Left ventricle myocardium inferior (tissue), 1 donor: ENCODE measurements at places on chromosomes 7 and 10. TPM values are rescaled to one million over a fixed set of nuclear protein-coding genes. Genes with fewer than 3 reads are reported as not detected.

DNA sequence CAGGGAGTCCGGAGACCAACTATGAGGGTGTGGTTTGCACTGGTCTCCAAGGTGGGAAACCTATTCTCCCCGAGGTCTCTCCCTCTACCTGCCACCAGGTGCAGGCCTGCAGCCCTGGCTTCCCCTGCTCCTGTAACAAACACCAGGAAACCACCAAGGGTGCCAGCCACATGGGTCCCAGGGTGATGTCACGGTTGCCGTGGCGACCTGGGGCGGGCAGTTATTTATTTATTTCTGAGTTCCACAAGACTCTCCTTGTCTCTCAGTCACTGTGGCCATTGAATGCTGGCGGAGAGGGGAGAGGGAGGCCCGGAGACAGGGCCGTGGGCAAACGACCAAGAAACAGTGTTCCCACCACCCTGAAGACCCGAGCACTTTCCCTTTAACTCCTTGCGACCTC lies 27.0 kb downstream of the MMD2 start:
- DNase-seq = no peak

- DNase-seq = no peak
Measured at GRCh38 chr10:23818484-23818883, 379.6 kb downstream of the OTUD1 start.

EIF3B gene
- total RNA-seq = 68.9 TPM

MYL10 gene
- total RNA-seq = not detected

- DNase-seq = no peak
Measured at GRCh38 chr7:125848157-125848556, 918.5 kb upstream of the POT1 start.

DNA sequence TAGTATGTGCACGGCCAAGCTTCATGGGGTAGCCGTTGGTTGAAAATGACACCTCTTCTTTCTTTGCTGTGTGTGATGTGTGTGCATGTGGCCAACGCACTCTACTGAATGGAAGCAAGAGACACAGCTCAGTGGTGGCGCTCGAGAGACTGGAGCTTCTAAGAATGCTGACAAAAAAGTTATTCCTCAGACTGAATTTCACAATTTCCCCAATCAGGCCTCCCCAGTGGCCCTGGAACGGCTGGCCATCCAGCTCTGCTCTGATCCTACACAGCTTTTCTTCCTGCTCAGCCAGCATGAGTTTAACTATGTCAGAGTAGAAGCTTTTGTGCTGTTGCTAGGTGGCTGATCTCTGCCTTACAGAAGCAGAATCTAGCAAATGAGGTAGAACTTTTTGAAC lies 186.7 kb upstream of the PLXDC2 start:
- DNase-seq = peak; percentile 72

OR9A2 gene
- total RNA-seq = not detected

GRCh38 chr7:135842446-135843179 lies 94.0 kb upstream of the FAM180A start:
- DNase-seq = no peak

- no peak for DNase-seq
Measured at GRCh38 chr7:129163875-129164544, 19.5 kb downstream of the TSPAN33 start.

CCDC186 gene
- total RNA-seq = 18.8 TPM

DNA sequence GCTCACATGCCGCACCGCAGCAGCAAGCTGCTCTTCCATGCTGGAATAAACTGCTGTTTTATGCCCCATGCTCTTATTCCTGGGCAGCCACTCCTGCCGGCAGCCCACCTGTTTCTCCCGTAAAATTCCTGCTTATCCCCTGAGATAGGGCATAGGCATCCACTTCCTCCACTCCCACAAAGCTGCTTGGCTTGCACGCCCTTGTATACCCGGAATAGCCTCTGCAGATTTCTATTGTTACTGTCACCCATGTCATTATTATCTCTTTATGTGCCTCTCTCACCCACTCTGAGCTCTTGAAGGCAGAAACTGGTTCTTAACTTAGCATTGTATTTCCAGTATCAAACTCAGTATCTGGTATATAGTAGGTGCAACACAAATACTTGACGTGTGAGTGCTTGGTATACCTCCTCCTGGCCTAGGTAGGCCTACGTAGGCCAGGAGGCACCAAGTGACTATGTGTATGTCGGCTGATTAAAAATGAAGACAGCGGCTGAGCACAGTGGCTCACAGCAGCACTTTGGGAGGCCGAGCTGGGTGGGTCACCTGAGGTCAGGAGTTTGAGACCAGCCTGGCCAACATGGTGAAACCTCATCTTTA lies 193.4 kb downstream of the CCDC3 start:
- no peak for DNase-seq

DNA sequence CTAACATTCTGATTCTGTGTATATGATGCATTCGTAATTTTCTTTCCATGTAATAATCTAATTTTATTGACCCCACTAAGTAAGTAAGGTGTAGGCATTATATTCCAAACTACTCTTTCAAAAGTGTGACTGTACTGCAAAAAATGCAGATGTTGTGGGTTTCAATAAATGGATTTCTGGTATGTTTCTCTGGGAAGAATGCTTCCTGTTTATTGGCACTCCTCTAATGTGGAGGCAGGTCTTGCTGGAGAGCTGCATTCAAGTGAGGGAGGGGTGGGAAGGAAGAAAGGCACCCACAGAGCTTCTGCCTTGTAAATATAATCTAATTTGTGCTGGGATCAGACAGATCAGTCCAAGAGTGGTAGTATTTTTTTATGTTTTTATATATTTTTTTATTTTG lies 23.9 kb downstream of the ST7 start:
- DNase-seq = no peak

DNA sequence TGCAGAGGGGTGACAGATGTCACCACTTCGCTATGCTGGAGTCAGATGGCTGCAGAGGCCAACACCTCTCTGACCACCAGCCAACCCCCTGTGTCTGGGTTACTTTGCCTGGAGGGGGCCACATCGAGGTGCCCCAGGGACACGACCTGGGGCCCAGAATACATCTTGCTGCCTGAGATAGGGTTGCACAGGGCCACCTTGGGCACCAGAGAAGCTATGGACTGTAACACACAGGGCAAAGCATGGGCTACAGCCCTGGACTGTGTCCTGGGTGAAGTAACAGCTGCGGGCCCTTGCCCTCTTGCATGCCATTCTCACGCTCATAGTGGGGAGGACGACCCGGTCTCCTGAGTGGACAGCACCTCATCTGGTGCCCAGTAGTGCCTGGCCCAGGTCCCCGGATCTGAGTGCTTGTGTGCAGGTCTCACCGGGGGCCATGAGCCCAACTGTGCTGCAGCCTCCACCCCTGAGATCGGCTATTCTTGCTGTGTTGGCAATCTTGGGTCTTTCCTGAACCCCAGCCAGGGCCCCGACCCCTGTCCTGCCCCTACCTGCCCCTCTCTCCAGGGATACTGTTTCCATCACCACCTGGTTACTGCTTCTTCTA lies 115.2 kb upstream of the GDF10 start:
- DNase-seq = no peak

HMX3 gene
- total RNA-seq = not detected

METTL27 gene
- total RNA-seq = 0.44 TPM

GPER1 gene
- total RNA-seq = 3.0 TPM

- DNase-seq = no peak
Measured at GRCh38 chr7:48299580-48300169, 128.4 kb downstream of the ABCA13 start.

HKDC1 gene
- not detected for total RNA-seq

DNA sequence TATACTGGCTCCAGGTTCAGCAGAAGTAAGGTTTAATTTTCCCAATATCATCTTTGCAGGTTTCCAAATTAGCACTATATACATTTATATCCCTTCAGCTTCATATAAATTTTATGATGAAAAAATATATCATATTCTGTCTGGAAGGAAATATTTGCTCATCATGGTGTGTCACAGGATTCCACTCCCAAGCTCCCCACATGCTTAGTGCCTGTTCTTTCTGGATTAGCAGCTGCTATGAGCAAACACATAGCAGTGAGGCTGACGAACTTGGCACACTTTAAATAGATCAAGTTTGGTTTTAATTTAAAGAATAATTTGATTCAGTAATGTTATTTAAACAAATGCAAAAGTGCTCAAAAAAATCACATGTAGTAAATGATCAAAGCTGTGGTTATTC lies 251.9 kb downstream of the AGMO start:
- no peak for DNase-seq

DNA sequence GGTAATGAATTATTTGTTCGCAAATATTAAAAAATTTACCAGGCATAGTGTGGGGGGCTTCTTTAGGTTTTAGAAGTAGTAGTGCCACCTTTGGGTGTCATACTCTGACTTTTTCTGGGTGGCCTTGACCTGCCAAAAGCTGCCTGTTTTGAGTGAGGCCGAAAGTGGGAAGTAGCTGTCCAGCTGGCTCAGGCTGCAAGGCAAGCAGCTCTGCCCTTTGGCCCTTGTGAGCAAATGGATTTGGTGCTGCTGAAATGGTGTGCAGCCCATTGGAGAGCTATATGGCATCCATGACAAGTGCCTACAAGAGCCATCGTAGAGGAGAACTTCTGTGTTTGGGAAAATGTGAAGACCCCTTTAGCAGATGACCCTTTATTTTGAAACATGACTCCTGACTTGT lies 20.2 kb upstream of the ICA1 start:
- no peak for DNase-seq

- no peak for DNase-seq
Measured at GRCh38 chr10:110962443-110962842, 43.0 kb downstream of the SHOC2 start.

GRCh38 chr10:98572594-98572993 lies 125.9 kb upstream of the HPS1 start:
- DNase-seq = no peak

- DNase-seq = no peak
Measured at GRCh38 chr7:99096124-99096887, 47.6 kb downstream of the SMURF1 start.

PON1 gene
- not detected for total RNA-seq

DNA sequence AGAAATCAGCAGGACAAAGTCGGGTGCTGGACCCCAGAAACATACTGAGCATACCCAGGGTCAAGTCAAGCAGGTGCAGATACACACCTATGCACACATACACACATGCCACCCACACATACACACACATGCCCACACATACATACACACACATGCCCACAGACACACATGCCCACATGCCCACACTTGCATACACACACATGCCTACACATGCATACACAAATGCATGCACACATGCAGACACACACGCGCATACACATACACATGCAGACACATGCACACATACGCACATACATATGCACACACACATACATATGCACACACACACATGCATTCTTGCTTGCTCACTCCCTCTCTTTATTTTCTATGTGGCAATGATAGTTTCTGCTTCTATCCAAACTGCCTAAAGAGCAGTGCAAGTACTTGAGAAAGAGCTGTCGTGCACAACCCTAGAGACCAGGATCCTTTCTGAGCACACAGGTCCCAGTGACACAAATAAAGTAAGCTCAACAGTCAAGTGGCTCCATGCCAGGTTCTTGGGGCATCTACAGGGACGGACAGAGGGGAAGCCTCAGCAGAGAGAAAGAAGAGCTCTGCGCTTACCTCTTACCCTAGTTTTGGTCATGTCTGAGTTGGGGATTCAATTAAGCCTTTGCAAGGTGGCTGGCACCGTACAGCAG lies 83.7 kb downstream of the EBF3 start:
- DNase-seq = no peak

- DNase-seq = no peak
Measured at GRCh38 chr10:19824381-19825342, 8.4 kb downstream of the PLXDC2 start.

- no peak for DNase-seq
Measured at GRCh38 chr7:7642081-7642480, 1.5 kb downstream of the UMAD1 start.

- DNase-seq = no peak
Measured at GRCh38 chr7:83305027-83305426, 142.3 kb upstream of the PCLO start.

VGF gene
- not detected for total RNA-seq
